ENCODE measurements at places on chromosomes 1 and 21.
A peak's percentile ranks its signal among the peaks of the same experiment; 100 is the strongest.

GRCh38 chr1:151199873-151200581 is 1.7 kb downstream of the PIP5K1A start:
- no peak for DNase-seq

- DNase-seq, result no peak
Observed at GRCh38 chr1:94281361-94282142, 44.2 kb upstream of the ARHGAP29 start.

DNA sequence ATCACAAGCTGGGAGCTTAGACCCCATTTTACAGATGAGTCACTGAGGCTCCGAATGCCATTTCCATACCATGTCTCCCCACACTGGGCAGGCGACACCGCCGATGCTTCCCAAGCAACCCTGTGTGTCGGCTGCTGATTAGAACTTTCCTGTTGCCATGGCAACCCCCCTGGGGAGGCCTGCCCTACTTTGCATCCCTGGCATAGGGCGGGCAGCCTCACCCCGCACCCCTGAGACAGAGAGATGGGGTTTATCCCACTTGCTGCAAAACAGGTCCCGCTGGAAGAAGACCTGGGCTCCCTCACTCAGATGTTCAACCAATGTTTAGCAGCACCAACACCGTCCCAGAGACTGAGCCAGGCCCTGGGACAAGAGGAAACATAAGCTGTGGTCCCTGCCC is 81.5 kb downstream of the CAMK2N1 start:
- DNase-seq, result no peak

DNA sequence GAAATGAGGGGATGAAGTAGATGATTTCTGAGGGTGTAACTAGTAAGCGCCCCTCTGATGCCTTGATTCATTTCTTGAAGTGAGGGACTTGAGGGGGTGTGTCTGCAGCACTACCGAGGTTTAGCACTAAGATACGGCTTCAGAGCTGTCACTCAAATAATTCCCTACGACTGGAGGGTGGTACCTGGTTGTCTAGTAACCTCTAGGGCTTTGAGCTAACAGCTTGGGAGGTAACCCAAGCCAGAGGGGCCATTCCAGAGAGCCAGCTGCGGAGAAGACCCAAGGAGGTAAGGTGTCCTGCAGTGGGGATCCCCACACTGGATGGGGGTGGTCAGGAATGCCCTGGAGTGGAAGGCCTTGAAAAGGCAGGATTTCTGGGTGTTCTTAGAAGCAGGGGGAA is at the start of gene TTC24:
Gene TTC24 (plus strand): TSS at position 252 of the 400 bp plus-strand sequence. CDS start 1,642 bp downstream, outside the sequence.
- DNase-seq, result no peak

- DNase-seq, result no peak
Observed at GRCh38 chr1:231354330-231355020, 16.4 kb downstream of the SPRTN start.

DNA sequence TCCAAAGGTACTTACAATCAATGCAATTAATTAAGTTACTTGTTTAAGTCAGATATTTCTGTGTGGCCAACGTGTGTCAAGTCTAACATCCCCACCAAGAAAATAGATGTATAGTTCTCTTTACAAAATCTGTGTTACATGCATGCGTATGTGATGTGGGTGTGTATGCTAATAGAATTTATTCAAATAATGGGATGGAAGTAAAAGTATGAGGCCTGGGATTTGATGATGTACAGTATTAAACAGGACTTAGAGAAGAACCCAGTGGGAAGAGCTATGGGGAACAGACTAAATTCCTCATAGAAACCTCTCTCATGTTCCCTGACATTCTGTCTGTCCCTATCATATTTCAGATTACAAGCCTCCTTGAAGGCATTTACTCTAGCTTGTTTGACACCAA is 72.5 kb downstream of the IFI44 start:
- DNase-seq, result no peak

DNA sequence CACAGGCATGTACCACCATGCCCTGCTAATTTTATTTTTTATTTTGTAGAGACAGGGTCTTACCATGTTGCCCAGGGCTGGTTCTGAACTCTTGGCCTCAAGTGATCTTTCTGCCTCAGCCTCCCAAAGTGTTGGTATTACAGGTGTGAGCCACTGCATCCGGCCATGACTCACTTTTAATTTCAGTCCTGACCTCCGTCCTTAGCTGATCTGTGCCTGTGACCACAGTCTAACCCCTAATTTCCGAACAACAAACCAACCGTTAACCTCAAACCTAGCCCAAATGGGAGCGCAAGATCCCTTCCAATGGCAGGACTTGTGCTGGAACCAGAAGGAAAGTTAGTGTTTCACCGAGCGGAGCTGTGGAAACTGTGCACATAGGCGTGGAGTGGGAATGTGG is 29.3 kb upstream of the MAN1C1 start:
- no peak for DNase-seq

DNA sequence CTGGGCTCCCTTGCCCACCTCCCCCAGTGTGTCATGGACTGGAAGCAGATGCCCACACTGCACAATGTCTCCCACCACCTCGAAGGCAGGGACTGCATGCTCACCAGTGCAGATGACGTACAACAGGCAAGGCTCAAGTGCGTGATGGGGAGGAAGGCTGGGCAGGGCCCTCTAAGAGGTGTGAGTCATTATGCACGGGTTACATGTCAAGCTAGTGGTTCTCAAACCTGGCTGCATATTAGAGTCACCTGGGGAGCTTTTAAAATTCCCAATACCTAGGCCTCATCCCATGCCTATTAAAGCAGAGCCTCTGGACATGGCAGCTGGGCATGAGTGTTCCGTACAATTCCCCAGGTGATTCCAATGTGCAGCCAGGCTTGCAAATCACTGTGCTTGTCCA is 137.9 kb upstream of the NGF start:
- no peak for DNase-seq

- no peak for DNase-seq
Observed at GRCh38 chr1:15272009-15272781, 25.2 kb downstream of the FHAD1 start.

DNA sequence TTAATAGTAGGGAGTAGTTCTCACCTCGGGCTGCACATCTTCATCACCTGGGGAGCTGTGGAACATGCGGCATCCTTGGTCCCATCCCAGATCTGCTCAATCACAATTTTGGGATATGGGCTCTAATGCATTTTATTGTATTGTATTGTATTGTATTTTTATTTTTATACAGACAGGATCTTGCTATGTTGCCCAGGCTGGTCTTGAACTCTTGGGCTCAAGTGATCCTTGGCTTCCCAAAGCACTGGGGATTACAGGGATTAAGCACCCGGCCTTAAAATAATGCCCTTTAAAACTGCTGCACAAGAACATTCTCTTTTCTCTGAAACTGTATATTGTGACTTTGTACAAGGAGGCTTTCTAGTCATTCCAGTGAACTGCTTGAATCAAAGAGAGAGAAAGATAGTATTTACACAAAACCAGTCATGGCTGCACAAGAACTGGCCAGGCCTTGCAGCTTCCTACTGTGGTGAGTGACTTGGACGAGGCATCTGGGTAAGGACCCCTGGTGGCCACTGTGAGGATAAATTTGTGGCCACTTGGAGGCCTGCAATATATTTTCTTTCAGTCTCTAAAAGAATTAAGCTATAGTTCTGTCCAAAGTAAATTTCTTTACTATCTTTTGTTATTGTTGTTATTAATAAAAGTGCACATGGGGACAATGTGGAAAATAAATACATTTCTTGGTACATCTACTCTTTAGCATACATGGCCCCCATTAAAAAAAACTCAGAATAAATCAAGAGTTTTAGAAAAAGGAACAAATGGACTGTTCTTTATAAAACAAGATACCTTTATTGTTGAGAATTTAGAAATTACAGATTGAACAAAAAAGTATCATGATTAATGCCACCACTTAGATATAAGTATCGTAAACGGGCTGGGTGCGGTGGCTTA is 48.0 kb downstream of the TBCE start:
- peak; percentile 40 for DNase-seq

GRCh38 chr1:218699421-218699820 is 354.3 kb downstream of the TGFB2 start:
- DNase-seq, result no peak

DNA sequence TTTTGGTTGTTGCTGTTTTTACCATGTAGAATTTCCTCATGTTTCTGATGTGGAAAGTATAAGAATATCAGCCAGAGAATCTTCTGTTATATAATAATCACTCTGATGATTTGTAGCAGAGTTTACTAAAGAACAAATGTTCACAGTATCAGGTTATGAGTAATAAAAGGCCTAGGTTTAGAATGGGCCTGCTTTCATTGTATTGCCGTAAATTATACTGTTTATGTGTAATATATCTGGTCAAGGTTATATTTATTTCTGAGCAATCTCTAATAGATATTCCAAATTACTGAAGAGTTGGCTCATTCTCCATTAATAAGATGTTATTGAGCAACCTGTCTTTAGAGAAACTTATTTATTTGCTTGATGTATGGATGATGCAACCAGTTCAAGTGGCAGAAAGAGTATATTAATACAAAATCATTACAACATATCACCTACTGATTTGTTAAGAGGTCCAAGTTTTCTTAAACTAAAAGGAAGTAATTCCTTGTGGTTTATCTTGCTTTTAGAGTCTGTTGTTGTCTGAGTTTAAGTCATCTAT is 649.4 kb upstream of the CXADR start:
- no peak for DNase-seq

- DNase-seq, result no peak
Observed at GRCh38 chr1:247475793-247476192, 17.9 kb upstream of the OR2B11 start.

DNA sequence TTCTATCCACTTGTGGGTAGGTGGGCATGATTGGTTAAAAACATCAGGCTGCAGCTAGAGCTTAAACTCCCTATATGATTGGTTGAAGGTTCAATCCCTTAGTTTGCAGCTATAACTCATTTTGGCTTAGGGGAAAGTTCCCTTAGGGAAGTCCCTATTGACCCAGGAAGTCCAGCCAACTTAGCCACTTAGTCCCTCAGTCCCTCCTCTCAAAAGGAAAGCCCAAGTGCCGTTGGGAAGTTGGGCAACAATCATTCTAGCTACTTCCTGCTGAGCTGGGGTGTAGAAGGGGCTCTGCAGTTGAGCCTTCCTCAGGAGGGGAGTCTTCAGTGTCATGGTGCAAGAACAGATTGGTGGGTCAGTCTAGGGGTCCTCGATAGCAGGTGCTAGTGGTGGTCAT is 12.2 kb downstream of the MSTO1 start:
- DNase-seq, result no peak

DNA sequence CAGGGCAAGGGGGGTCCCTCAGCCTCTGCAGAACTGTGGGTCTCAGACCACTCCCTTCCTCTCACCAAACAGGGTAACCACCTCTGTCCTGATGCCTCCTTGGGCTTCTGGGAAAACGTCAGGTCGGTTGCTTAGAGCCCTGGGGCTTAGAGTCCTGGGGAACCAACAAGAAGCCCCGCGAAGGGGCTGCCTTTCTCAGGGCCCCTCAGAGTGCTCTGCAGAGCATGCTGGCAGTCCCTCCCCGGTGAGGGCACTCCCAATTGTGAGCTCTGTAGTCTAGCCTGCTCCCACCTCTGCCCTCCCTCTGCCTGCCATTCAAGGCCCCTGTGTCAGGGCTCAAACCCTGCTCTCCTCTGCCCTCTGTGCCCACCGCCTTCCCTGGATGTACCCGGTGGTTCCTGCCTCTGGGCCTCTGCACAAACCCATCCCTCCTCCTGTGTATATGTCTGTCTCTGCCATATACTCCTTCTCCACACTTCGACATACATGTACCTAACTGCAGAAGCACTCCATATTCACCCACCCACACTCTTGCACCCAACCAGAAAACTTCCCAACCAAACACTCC is 92.3 kb downstream of the DMRTB1 start:
- DNase-seq, result no peak

DNA sequence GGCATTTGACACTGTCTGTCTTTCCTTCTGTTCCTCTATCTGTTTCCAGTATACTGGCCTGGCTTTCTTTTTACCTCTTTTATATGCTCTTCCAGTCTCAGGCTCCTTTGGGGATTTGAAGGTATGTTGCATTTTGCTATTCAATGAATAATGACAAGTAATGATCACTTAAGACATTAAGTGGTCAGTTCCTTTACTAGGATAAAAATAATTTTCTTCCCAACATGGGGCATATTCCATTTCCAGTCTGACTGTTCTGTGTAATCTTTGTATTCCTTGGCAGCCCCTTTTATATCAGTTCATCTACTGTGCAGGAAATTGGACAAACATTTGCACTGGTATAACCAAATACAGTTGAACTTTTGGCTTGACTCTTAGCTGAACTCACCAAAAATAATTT is 15.6 kb downstream of the METTL18 start:
- DNase-seq, result no peak

- DNase-seq, result no peak
Observed at GRCh38 chr1:44802306-44803061, 2.3 kb downstream of the PLK3 start.

GRCh38 chr1:219354962-219355361 is 181.3 kb downstream of the LYPLAL1 start:
- no peak for DNase-seq

DNA sequence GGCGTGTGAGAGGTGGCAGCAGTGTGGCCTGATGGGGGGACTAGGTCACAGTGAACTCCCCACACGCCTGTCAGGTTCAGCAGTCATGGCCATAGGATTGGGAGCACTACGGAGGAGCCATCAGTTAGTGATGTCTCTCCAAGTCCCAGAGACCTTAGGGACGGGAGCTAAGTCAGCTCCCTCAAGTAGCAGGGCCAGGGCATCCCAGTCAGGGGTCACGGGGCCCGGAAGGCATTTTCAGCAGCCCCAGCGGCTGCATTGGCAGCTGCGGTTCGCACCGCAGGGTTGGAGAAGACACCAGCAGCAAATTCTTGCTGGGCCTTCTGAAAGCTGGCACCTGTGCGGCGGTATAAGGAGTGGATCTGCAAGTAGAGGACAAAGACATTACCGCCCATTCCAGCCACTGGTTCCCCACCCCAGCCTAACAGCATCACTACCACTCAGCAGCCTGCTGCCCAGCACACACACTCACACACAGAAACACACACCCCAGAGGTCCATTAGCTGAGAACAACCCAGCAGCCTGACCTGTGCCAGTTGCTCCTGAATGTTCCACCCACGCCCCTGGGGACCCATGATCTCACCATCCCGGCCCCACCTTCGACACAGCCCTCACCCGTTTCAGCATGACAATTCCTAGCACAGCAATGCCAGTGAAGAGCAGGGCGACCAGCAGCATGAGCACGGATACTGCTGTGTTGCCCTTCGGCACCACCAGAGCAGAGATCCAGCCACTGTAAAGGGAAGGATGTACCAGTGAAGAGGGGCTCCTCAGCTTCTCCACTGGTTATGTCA is 972 bp upstream of the ENTREP3 start:
- no peak for DNase-seq

GRCh38 chr1:114341299-114341698 is 169.7 kb downstream of the TRIM33 start:
- DNase-seq, result peak; percentile 20

DNA sequence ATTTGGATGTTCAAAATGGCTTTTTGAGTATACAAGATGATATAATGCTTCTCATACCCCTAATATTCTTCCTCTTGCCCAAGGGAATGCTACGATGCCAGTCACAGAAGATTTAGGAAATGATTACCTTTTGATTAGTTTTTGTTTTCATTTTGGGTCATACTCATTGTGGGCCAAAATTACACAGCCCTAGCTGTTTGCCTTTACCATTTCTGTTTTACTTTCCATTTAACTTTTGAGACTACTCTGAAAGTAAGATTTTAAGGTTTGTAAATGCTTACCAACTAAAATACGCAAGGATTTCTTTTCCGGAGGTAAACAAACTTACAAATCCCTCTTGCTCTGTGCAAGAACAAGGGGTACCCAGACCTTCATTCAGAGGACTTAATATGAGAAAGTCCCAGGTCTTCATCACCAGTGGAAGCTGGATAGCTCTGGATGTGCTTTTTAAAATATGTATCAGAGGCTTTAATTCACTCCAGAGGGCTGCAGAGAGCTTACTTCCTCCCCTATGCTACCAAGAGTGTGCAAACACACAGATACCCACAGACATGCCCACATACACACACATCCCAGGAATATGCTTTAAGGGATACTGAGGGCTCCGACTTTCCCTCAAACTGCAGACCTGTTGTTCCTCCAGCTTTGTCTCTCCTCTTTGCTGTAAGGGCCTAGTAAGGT is 631.4 kb downstream of the SMYD3 start:
- DNase-seq, result no peak
